Nucleus accumbens (tissue), 56 donors: ENCODE measurements at places on chromosomes 7 and 10.

GRCh38 chr10:360653-361052, 225.4 kb downstream of the ZMYND11 start:
- DNase-seq, result no peak

DNA sequence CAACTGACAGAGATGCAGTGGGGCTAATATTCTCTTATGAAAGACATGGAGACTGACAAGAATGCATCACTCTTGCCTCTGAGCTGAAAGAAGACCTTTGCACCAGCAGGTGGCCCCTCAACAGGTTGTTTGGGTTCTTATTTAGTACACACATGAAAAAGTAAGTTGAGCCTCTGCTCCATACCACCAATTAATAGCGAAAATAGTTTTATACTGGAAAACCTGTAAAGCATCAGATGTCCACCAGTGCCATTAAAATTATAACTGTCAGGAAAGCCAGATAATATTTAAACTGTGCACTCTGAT, 26.3 kb upstream of the FAM13C start:
- DNase-seq, result no peak

DNA sequence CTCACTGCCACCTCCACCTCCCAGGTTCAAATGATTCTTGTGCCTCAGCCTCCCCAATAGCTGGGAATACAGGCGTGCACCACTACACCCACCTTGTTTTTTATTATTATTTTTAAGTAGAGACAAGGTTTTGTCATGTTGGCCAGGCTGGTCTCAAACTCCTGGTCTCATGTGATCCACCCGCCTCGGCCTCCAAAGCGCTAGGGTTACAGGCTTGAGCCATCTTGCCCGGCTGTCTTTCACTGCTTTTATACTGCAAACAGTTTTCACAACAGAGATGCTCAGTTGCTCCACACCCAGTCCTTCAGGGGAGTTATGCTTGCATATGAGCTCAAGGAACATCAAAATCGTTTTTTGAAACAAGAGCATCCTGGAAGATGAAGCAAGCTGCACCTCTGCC, 1.3 kb upstream of the PRR15 start:
- no peak for DNase-seq

- DNase-seq, result no peak
These were observed 27.8 kb downstream of the ENTPD1 start for GRCh38 chr10:95783741-95784140.

DNA sequence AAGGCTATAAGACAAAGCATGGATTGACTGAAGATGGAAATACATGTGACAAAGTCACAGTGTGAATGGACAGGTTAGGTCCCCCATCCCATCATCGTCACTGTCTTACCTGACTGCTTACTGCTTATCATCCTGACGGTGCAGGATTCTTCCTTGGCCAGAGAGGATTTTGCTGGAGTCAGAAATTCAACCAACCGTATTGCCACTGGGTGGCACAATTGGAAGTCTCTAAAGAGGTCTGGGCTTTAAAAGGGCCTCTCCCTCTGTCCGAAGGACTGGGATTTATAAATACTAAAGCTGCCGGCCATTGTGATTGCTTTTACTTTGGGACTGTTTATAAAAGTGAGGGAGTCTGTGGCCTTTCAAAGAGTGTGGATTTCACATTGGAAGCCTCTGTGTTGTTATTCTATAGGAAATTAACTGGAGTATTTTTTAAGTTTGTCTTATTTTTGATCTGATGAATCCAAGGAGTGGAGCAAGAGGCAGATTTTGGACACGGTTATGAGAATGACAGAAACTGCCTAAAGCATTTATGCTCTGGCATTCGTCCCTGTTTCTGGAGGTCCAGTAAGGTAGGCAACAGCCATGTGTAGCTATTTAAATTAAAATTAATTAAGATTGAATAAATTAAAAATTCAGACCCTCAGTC, 113.3 kb upstream of the CREB5 start:
- DNase-seq, result peak; percentile 22

DNA sequence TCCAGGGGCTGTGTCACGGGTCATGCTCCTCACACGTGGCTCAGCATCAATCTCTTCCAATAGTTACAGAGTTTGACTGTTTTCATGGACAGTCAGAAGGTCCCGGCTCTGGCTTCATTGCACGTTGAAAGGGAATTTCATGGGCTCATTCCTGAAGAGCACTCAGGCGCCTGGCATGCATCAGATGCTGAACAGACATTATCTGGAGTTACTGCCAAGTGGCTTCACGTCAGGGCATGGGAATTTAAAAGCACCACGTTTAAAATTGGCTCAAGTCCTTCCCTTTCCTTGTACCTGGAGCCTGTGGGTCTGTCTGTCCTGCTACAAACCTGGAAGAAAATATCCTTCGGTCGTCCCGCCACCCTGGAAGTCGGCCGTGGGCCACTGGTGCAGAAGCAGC, 50.4 kb downstream of the CFAP46 start:
- DNase-seq, result no peak

- DNase-seq, result no peak
These were observed 370.3 kb downstream of the BMPER start for GRCh38 chr7:34275624-34276023.

DNA sequence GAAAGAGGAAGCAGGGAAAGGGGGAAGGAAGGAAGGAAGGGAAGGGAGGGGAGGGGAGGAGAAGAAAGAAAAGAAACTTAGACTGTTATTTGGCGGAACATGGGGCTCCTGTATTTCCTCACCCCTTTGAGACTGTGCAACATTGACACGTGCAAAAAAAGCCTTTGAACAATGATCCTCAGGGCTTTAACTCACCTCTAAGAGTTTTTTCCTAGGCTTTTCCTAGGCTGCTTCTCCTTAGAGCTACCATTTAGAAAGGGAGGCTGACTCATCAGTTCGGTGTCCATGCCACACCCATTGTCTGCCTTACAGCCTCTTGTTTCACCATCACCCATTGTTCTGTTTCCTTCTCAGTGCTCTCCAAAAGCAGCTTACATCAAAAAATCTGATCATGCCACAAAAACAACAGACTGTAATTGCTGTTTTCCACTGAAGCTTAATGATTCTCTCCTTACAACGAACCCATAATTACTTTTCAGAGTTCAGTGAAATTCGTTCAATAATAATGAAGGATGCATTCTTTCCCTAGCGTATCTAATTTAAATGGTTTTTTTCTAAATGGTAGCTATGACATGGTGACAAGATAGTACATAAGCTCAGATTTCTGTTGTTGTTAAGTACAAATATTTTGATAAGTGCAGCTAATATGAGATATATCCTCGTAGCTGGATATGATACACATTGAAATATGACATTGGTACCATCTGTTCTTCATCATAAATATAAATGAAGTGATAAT, 90.8 kb downstream of the PRLHR start:
- DNase-seq, result no peak

DNA sequence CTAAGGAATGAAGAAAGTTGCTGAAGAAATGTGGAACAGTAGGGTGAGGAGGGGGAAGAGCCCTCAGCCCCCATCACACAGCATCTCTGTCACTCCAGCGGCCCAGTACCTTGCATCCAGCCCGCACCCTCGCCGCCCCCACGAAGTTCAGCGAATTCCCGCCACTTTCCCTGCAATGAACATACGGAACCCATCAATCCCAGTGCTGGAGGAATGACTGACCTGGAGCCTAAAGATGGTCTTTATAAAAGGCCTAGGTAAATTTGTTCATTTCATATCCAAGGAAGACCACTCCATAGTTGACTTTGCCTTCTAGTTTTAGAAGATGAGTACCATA, 779 bp upstream of the KIF5B start:
- DNase-seq, result no peak

- no peak for DNase-seq
These were observed 13.1 kb downstream of the LRRC4 start for GRCh38 chr7:128017862-128018845.

- no peak for DNase-seq
These were observed 162.3 kb downstream of the SEM1 start for GRCh38 chr7:96547371-96547811.

DNA sequence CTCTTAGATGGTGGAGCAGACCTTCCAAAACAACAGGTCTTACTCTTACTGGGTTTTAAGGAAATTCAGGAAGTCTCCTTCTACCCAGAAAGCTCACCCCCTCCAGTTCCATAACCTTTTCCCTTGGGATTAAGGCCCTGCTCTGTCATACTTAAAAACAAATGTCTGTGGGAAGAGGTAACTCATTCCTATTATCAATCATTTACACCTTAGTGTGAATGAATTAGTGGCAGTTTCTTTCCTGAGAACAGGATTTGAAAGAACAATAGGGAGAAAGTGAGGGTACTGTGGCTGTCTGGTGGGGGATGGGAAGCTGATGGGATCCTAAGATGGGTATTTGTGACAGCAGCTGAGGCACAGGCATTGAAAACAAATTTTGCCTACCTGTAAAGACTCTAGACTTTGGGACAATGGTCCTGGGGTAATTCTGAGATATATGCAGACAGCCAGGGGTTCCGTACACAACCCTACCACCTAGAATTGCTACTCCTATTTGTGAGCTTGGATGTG, 22.2 kb upstream of the PDLIM1 start:
- DNase-seq, result no peak

DNA sequence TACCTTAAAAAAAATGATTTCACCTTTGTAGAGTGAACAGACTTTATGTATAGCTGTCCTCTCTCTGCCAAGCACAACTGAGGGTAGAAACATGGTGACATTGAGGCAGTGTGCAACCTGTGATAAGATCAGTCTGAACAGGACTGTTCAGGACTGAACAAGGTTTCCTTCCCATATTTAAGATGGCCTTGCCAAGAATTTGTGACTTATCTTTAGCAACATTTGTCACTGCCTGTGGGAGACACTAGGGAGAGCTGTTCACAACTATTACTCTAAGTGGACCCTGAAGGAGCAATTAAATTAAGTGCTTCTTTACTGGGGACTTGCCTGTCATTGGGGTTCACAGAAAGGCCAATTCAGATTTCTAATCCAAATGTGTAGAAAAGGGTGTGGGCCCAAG, 6.7 kb downstream of the OR13A1 start:
- no peak for DNase-seq

DNA sequence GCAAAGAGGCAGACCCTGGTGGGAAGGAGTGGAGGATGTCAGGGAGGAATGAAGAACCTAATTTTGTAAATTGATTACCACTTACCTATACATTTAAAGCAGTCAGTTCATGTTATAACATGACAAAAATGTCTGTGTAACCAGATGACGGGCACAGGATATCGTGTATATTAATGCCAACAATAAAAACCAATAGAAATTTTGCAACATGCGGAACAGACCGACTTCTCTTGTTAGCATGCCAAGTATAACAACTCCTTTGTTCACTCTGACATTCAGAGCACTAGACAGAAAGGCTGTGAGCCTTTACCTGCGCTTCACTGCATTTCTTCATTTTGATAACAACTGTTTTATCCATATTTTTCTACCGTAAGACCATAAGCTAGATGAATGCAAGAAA, 29.9 kb downstream of the CDK6 start:
- DNase-seq, result no peak

GRCh38 chr10:12350167-12350872, 973 bp downstream of the CAMK1D start:
- DNase-seq, result peak; percentile 35

GRCh38 chr7:101598422-101598985, 30.6 kb downstream of the MYL10 start:
- DNase-seq, result no peak

GRCh38 chr7:1065585-1066241, 21.4 kb downstream of the GPR146 start:
- DNase-seq, result no peak

GRCh38 chr7:81618396-81619014, 151.3 kb downstream of the HGF start:
- DNase-seq, result no peak

- DNase-seq, result no peak
These were observed 141.4 kb upstream of the DGKB start for GRCh38 chr7:15043931-15044330.

GRCh38 chr7:129089521-129090212, 34.8 kb upstream of the TNPO3 start:
- DNase-seq, result no peak

GRCh38 chr7:151683615-151684407, 164.1 kb upstream of the RHEB start:
- no peak for DNase-seq

- DNase-seq, result peak; percentile 25
These were observed 303.5 kb upstream of the SMIM30 start for GRCh38 chr7:113421696-113422330.

DNA sequence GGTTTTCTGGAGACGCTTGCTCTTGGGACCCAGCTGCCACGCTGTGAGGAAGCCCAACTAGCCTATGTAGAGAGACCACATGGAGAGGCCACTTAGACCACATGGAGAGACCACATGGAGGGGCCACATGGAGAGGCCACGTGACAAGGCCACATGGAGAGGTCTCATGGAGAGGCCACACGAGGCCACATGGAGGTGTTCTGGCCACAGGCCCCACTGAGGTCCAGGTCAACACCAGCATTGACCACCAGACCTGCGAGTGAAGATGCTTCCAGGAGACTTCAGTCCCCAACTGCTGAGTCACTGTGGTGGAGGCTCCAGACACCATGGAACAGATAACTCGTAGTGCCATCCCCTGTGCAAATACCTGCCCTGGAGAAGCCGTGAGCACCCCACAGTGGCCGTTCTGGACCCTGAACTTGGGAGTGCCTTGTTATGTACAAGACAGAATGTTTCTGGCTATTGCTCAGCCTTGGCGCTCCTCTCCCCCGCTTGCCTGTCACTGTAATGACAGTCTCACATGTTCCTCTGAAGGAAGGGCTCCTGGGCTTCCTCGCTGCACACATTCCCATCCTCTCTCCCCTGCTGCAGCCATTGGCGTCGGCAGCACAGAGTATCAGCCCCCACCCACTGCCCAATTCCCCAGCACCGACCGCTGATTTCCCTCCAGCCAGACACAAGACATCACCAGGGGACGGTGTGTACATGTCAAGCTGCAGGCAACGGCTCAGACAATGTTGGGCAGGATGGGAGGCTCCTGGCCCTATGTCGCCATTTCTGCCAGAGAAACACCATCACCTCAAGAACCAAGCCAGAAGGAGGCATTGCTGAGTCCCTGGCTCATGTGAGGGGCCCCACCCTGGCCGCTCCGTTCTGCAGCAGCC, 49.0 kb upstream of the TNRC18 start:
- DNase-seq, result no peak

- no peak for DNase-seq
These were observed 131.2 kb downstream of the MPP7 start for GRCh38 chr10:28171468-28172222.

DNA sequence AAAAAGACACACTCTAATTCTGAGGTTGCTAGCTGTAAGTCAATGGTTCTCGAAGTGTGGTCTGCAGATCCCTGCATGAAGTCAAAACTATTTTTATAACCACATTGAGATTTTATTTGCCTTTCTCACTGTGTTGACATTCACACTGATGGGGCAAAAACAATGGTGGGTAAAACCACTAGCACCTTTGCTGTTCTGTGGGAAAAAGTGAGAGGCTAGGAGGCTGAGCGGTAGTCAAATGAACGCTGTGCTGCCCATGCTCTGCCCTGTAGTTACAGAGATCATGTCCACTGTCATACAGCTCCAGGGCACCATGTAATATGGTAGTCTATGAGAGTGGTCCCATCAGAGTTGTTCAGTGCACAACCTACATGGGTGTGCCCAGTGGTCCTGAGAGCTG, 21.6 kb upstream of the PDCD4 start:
- no peak for DNase-seq

- no peak for DNase-seq
These were observed 1.7 kb upstream of the CXCL12 start for GRCh38 chr10:44386546-44387052.
